Fibroblast of the conjunctiva (primary cell): ENCODE measurements at places on chromosomes 12 and 14.
A peak's percentile ranks its signal among the peaks of the same experiment; 100 is the strongest.

DNA sequence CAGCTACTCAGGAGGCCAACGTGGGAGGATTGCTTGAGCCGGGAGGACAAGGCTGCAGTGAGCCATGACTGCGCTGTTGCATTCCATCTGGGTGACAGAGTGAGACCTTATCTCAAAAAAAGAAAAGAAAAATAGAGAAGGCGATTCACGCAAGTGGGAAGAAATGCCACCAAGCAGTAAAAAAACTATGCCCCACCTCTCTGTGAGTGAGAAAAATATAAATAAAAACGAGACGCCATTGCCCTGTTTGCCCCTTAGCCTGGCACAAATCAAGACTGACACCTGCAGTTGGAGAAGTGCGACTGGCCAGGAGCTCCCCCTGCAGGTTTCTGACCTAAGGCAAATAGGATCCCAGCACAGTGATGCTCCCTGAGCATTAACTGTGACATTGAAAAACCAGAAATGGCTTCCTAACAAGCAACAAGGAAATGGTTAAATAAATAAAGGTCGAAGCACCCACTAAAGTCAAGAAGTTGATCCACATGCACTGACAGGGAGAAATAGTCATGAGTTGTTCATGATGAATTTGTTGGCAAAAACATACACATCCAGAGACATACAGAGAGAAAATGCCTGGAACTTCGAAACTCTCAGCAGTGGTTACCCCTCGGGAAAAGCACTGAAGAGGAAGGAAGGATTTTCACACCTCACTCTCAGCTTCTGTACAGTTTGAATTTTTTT is 21.1 kb downstream of the GSC start:
- no peak for DNase-seq

GRCh38 chr12:86264451-86265328 is 8.5 kb upstream of the MGAT4C start:
- no peak for DNase-seq

GRCh38 chr12:95877622-95878021 is 18.9 kb downstream of the SNRPF start:
- DNase-seq = no peak

- no peak for DNase-seq
These were observed 13.8 kb downstream of the NGDN start for GRCh38 chr14:23483236-23483854.

- DNase-seq = no peak
These were observed 174.1 kb upstream of the PRMT8 start for GRCh38 chr12:3316776-3317480.

DNA sequence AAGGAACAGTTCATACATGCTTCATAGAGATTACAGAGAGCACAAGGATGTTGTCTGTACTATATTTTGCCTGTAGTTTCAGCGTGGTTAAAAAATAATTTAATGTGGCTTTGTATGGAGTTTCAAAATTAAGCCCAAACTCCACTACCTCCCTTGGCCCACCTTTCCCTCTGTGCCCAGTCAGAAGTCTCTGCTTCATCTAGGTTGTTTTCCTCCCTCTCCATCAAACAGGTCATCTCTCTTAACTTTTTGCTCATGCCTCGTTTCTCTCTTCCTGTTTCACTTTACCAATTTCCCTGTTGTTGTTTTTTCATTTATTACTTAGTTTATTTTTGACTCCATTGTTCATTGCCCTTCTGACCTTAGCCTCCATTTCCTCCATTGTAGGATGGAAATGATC is 94.9 kb upstream of the NEDD1 start:
- DNase-seq = no peak

DNA sequence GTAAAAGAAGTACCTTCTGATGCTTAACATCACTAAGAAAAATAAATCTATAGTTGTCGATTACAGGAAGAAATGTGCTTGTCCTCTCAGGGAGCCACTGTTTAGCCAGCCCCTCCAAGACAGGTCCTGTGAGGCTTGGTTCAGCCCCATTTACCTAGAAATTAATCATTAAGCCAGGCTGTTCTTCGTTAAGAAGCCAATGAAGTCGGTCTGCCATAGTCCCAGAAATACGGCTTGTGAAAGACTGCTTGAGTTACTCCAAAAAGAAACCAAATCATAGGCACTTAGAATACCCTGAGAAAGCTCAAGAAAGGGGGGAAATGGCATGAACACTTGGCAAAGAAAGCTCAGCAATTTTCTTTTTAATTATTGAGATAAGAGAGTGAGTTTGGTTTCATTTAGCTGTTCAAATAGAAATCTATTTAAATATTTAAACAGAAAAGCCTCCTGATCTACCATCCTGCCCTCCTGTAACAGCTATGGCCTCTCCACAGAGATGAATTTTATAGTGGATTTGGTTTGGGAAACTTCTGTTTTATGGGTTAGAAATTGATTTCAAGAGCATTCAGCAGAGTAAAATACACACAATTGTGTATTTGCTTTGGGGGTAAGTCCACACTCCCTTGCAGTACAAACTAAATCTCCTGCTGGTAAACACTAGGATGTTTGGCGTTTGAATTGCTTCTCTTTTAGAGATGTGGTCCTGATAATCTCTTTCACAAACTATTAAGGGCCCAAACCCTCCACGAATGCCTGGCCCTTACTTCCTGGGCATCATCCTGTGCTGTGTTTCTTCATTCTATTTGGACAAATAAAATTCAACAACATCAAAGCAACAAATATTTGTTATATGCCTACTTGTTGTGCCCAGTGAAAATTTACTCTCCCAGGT is 234.4 kb downstream of the SEC23A start:
- DNase-seq = no peak

- peak; percentile 4 for DNase-seq
These were observed 7.8 kb downstream of the ZDHHC22 start for GRCh38 chr14:77133720-77134338.
